HCEC 1CT (cell line): ENCODE measurements at places on chromosomes 2 and 18.

GRCh38 chr2:38907743-38908562 is 18.3 kb downstream of the ARHGEF33 start:
- no peak for DNase-seq

DNA sequence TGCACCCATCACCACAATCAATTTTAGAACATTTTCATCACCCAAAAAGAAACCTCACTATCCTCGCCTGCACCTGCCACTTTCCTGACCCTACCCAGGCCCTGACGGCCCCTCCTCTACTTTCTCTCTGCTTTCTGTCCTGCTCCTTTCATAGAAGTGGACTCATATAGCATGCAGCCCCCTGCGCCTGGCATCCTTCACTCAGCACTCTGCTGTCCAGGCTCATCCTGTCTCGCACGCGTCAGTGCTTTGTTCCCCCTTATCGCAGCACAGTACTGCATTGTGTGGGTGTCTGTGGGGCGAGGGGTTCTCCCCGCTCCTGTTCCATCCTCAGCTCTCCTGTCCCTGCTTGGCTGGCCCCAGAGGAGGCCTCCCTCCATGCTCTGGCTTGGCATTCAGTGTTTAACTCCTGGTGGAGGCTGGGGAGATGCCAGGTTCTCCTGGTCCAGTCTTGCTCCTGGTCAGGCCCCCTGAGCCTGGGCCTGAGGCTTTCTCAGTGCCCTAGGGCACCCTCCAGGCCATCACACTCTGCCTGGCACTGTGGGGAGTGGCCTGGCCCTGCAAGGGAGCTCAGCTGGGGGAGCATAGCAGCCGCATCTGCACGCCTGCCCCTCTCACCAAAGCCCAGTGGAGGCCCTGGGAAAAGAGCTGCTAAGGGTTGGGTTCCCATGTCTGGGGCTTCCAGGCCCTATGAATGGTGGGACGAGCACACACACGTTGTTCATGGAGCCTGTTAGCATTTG is 6.6 kb upstream of the TUBB6 start:
- DNase-seq, result no peak

- DNase-seq, result no peak
Observed at GRCh38 chr2:23616630-23617029, 231.7 kb downstream of the KLHL29 start.

DNA sequence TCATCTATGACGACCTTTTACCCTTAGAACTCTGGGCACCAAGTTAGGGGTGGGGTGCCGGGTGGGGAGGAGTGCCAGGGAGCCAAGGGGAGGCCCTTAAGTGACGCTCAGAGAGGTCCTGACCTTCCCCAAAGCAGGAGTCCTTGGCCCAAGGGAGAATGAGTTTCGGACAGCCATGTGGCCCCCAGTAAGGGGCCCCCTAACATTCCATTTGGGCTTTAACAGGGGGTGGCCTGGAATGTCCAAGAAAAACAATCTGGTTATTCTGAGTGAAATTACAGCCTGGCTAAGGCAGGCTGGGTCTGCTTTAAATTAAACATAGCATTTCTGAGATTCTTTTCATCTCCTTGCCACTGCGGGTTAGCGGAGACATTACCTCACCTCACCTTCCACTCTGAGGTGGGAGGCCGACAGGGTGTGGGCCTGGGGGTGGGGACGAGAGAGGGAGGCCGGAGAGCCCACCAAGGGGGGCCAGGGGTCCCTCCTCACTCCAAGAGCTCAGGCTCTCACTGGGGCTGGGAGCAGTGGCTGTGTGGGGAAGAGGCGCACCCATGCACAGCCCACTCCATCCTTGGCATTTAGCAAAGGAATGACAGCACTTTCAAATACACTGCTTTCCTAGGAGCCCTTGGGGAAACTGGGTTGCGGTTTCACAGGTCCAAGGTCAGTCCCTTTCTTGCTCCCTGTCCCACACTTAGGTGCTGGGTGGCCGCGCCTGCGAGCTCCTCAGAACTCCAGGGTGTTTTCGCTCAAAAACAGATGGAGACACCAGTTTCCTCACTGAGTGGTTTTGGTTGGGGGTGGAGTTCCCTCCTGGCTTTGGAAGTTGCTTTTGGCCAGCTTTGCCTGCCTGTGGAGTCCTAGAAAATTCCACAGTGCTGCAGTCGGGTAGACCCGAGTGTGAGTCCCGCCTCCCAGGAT is 107.4 kb downstream of the POLR1A start:
- DNase-seq, result peak; percentile 44

GRCh38 chr2:147500819-147501395 is 343.9 kb upstream of the ACVR2A start:
- no peak for DNase-seq

DNA sequence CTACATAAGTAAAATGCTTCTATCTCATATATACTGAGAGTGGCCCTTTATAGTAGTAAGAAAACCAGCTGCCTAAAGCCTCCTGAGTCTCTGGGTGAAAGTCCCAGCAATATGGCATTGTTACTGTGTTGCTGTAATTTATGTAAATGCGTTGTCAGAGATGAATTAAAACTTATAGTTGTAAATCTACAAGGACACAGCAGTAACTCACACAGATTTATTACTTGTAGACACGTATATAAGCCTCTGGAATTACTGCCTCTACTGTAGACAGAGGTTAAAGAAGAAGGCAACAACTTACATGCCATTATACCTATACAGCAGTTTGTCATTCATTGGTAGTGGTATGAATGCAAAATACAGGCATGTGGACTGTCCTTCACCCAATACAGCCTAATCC is 169.1 kb upstream of the BOD1L2 start:
- DNase-seq, result no peak

DNA sequence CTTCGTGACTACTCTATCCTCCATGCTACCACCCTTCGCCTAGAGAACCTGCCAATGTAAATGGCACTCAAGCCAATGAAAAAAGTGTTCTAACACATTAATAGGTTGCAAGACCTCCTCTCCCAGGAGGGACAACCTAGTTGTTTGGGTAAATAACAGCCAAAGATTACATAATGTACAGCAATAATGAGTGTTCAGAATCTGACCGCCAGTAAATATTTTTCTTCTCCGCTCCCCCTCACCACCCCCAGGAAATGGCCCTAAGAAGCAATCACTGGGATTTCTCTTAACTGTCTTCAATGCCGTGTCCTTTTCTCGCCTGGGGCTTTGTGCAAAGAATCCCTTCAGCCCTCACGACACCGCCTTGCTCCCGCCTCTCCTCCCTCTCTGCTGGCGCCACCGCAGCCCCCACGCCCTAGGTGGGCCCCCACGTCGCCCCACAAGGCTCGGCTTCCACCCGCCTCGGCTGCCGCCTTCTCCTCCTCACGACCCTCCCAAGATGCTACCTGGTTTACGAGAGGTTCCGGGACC is 458 bp downstream of the HYCC2 start:
- DNase-seq, result peak; percentile 4

- no peak for DNase-seq
Observed at GRCh38 chr2:218095853-218096252, 26.8 kb downstream of the RUFY4 start.

GRCh38 chr2:174335988-174336500 is 1.3 kb downstream of the SP9 start:
- DNase-seq, result no peak

- no peak for DNase-seq
Observed at GRCh38 chr2:175012516-175012915, 7.3 kb upstream of the CHN1 start.

DNA sequence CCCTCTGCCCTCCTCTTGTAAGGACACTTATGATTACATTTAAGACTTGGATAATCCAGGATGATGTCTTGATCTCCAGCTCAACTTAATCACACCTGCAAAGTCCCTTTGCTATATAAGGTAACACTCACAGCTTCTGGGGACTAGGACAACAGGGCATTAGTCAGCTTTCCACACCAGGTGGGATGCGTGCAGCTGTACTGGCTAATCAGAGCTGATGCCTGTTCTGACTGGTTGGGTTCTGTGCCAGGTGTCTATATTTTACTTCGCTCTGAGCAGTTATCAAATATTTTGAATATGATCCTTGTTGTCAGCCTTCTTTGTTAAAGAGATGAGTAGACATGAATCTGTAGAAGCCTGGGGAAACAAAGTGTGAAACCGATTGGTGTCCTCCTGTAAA is 115.5 kb upstream of the ATP8B1 start:
- DNase-seq, result no peak

DNA sequence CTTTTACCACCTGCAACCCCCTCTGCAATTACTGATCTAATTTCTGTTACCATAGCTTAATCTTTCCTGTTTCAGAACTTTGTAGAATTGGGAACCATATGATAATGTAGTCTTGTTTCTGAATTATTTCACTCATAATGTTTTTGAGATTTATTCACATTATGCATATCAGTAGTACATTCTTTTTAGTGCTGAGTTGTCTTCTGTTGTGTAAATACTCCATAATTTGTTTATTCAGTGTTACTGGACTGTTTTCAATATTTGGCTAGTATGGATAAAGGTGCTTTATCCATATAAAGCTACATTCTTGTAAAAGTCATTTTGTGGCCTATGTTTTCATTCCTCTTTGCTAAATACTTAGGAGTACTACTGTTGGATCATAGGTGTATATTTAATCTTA is 152.5 kb downstream of the TAF4B start:
- DNase-seq, result no peak

DNA sequence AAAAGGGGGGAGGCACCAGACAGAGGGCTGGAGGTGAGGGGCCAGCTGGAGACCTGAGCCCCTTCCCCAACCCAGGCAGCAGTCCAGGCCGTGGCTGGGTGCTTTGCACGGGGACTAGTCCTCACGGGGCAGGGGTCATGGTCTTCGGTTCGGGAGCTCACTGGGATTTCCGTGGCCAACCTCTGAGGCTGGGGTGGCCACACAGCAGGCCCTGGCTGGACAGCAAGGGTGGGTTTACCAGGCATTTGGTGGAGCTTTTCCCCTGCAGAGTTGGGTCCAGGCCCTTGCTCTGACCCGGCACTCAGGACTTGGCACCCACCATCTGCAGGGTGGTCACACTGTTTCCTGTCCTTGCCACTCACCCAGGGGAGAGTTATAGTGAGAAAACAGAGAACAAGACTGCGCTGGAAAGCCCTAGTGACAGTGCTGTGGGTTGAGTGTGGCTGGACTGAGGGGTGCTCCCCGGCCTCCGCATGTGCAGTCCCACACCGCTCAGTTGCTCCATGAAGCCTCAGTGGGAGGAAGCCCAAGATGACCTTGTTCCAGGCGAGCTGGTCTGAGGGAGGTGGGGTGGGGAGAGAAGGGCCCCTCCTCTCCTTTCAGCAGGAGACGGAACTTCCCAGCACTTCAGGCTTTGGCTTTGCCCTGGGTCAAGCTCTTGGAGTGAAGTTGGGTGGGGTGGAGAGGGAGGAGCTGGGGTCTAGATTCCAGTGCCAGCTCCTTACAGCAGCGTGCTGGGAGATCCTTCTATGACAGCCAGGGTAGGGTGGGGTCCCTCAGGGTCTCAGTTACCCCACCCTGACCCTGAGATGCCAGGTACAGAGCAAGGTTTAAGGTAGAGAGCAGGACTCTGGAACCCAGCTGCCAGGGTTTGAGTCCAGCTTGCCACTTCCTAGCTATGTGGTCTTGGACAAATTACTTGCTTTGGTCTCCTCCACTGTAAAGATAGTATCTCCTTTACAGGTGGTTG is 219.8 kb downstream of the DYSF start:
- DNase-seq, result no peak

DNA sequence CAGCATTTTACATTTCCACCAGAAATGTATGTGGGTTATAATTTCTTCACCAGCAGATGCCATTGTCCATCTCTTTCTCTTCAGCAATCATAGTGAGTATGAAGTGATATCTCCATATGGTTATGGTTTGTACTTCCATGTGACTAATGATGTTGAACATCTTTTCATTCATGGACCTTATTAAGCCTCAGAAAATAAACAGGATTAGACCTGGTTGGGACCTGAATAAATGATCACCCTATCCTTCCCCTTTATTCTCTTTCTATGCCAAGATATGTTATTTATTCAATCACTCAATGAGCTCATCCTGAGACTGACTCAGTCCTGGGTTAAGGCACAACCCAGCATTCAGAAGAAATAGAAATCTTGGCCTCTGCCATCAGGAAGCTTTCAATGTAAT is 86.6 kb downstream of the ANTXR1 start:
- DNase-seq, result peak; percentile 51

DNA sequence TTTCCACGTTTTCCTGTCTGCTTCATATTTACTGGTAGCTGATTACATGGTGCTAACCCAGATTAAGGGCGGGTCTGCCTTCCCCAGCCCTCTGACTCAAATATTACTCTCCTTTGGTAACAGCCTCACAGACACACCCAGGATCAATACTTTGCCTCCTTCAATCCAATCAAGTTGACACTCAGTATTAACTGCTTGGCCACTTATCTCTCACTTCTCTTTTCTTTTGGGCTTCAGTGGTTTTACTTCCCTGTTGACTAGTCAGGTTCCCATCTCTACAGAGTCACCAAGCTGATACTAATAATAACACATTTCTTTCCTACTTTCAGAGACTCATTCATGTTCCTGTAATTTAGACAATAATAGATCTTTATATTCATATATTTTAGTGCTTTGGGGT is 302.2 kb upstream of the MAP2 start:
- no peak for DNase-seq

DNA sequence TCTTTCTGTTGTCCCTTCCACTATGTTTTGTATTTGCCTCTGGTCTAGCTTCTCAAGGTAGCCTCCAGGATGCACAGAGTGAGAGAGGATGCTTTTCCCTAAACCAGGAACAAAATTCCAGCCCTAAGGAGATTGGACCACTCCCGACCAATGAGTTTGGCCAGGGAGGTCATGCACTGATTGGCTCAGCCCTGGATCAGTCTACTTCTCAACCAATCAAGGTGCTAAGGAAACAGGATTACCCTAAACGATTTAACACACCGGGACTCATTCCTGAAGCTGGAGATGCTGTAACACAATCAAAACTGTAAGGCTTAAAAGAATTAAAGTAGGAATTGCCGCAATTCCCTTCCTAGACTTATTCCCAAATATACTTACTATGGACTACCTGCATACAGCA is 34.2 kb upstream of the NR4A2 start:
- no peak for DNase-seq

GRCh38 chr2:162261032-162261945 is 18.0 kb upstream of the FAP start:
- DNase-seq, result peak; percentile 86

- DNase-seq, result no peak
Observed at GRCh38 chr18:28743115-28743514, 566.2 kb upstream of the CDH2 start.

DNA sequence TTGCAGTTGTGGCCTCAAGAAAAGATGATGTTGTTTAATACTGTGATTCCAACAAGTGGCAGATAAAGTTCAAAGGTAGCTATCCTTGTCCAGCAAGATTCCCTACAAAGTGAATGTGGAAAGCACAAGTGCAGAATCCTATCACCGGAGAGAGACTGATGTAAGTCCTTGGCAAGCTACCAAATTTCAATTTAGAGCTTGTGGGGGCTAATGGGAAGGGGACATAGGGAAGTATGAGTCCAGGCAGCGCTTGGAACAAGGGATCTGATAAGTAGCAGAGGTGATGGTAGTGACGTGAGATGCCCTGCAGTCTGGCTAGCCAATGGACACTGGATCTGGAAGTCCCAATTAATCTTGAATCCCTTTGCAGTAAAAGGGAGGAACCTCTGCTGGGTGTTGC is 165.2 kb upstream of the DTNA start:
- no peak for DNase-seq

GRCh38 chr2:46239175-46239846 is 57.9 kb upstream of the EPAS1 start:
- no peak for DNase-seq

- peak; percentile 72 for DNase-seq
Observed at GRCh38 chr2:55732854-55733253, 39.2 kb upstream of the PNPT1 start.

GRCh38 chr18:76860411-76860810 is 38.1 kb downstream of the ZNF236 start:
- no peak for DNase-seq
